ENCODE measurements at places on chromosomes 13 and 19.

GRCh38 chr19:42552086-42553065 lies 24.1 kb upstream of the CEACAM1 start:
- no peak for DNase-seq

GRCh38 chr13:25288966-25289365 lies 1.7 kb upstream of the MTMR6 start:
- DNase-seq: no peak

GRCh38 chr19:58279925-58280316 lies 1.2 kb downstream of the ZNF8 start:
- no peak for DNase-seq

DNA sequence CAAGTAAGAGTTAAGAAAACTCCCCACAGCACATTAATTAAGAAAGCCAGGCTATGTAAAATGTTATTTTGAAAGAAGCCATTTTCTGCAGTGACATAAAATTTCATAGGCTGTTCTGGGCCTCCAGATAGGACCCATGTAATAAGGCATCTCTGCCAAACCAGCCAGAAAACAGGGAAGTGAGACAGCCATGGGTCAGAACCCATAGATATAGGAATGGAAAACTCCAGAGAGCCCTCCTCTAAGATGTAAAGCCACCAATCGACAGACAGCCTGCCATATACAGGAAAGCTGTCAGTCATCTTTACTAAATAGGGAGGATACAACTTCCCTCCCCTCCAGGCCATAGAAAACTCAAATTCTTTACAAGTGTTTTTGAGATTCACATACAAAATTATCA lies 493.3 kb downstream of the COG6 start:
- DNase-seq: no peak

GRCh38 chr19:51511353-51511752 lies 9.8 kb upstream of the SIGLEC12 start:
- DNase-seq: peak; percentile 13

GRCh38 chr19:6868351-6868750 lies 19.0 kb upstream of the ADGRE1 start:
- DNase-seq: no peak

GRCh38 chr13:85632526-85633195 lies 166.6 kb downstream of the SLITRK6 start:
- DNase-seq: no peak

DNA sequence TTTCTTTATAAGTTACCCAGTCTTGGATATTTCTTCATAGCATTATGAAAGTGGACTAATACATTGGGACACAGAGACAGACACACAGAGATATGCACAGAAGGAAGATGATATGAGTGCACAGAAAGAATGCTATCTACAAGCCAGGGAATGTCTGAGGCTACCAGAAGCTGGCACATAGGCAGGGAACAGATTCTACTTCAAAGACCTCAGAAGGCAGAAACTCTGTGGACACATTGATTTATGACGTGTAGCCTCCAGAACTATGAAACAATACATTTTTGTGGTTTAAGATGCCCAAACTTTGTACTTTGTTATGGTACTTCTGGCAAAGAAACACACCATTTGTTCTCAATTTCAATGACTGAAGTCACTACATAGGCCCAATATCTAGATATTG lies 556.7 kb downstream of the PCDH9 start:
- DNase-seq: no peak

- DNase-seq: no peak
Measured at GRCh38 chr13:72180253-72180952, 313.4 kb upstream of the DACH1 start.

- DNase-seq: no peak
Measured at GRCh38 chr19:3142292-3142670, 6.4 kb downstream of the GNA15 start.

Data from germinal center (tissue), 1 donor.